ENCODE measurements at places on chromosomes 2 and 18.
A peak's percentile ranks its signal among the peaks of the same experiment; 100 is the strongest.

GRCh38 chr18:79400091-79400590 lies 4.4 kb downstream of the NFATC1 start:
- peak overlapping the region; percentile 67 for H3K4me3 ChIP-seq
- DNase-seq = no peak
- H3K4me1 ChIP-seq = peaks cover 7% of the 10 kb centered on the region
- H3K27me3 ChIP-seq = peaks cover 31% of the 10 kb centered on the region
- no peaks in the 10 kb centered on the region for H3K36me3 ChIP-seq
- H3K27ac ChIP-seq = no peak overlapping the region

DNA sequence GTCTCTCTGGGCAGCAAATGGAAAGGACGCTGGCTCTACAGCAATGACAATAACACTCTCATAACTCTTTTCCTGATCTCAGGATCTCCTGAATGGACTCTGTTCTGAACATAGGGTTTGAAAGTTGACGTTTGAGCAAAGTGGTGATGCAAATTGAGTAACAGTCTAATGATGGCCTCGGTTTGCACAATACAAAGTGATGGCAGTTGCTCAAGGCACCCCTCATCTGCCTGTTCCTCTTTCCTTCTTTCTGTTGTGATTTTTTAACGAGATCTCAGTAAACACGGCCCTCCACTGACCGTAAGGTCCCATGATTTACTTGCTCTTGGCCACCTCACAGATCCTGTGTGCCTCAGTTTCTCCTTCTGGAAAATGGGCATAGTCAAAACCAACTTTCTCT lies 303.6 kb downstream of the SLC8A1 start:
- no peak for DNase-seq
- no peaks in the 10 kb centered on the region for H3K27me3 ChIP-seq
- peaks cover 2% of the 10 kb centered on the region for H3K4me1 ChIP-seq
- H3K27ac ChIP-seq = no peak overlapping the region
- no peaks in the 10 kb centered on the region for H3K36me3 ChIP-seq

DNA sequence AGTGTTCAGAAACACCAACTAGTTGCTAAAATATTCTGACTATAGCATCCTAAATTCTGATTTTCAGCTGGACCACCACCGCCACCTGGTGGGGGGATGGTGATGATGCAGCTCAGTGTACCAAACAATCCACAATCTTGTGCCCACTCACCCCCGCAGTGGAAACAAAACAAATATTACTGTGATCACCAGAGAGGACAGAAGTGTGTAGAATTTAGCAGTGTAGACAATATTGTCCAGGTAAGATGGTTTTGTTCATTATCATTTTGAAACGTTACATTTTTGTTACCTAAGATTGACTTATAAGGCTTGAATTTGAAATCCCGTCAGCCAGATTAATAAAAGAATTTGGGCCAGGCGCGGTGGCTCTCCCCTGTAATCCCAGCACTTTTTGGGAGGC lies 31.7 kb upstream of the UBXN4 start:
- H3K4me1 ChIP-seq = no peaks in the 10 kb centered on the region
- H3K27ac ChIP-seq = no peak overlapping the region
- no peak overlapping the region for H3K4me3 ChIP-seq

DNA sequence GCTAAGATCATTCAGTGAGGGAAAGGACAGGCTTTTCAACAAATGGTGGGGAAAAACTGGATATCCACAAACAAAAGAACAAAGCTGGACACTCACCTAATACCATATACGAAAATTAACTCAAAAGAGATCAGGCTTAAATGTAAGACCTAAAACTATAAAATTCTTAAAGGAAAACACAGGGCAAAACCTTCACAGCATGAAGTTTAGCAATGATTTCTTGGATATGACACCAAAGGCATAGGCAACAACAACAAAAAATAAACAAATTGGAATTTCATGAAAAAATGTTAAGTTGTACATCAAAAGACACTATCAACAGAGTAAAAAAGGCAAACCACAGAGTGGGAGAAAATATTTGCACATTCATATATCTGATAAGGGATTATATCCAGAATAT lies 28.3 kb downstream of the PIAS2 start:
- H3K27me3 ChIP-seq = no peaks in the 10 kb centered on the region
- H3K27ac ChIP-seq = no peak overlapping the region
- peaks cover 10% of the 10 kb centered on the region for H3K36me3 ChIP-seq

GRCh38 chr2:189018631-189019030 lies 44.5 kb downstream of the COL3A1 start:
- no peaks in the 10 kb centered on the region for H3K36me3 ChIP-seq
- H3K27ac ChIP-seq = no peak overlapping the region
- DNase-seq = no peak
- no peaks in the 10 kb centered on the region for H3K4me1 ChIP-seq
- H3K4me3 ChIP-seq = no peak overlapping the region

DNA sequence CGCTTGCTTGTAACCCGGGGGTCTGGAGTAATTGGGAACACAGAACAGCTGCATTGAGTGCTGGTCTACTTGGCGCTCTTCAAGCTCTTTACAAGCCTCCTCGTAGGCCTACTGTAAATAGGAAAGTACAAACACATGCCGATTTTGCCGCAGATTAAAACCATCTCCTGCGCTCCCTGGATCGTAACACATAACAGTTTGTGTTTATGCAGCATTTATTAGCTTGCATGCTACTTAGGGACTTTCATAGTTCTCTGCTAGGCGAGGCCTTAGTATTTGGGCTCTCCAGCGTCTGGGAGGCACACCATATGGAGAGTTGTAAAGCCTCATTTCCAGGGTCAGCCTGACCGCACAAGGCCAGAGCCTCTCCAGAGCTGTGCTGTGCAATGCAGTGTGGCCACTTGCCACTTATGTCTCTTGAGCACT lies 84.0 kb upstream of the HAAO start:
- no peak overlapping the region for H3K27ac ChIP-seq
- H3K4me1 ChIP-seq = no peaks in the 10 kb centered on the region
- no peaks in the 10 kb centered on the region for H3K36me3 ChIP-seq
- no peaks in the 10 kb centered on the region for H3K27me3 ChIP-seq
- no peak overlapping the region for H3K4me3 ChIP-seq

DNA sequence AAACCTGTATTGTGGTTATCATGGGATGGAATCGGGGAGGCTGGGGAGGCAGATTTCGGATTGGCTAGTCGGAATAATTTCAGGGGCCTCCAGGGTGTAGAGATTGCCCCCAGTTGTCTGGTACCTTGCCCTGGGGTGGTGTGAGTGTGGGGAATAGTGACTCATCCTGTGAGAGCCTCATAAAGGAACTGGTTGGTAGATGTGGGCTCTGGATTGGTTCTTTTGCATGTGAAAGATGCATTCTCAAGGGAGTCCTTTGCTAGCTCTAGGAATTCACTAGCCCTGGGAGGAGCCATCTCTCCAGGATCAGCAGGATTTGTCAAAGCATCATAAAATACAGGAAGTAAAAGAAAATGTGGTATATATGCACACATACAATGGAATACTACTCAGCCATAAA lies 331.6 kb downstream of the SETBP1 start:
- no peaks in the 10 kb centered on the region for H3K27me3 ChIP-seq
- no peak for DNase-seq
- H3K36me3 ChIP-seq = no peaks in the 10 kb centered on the region
- H3K4me1 ChIP-seq = peaks cover 2% of the 10 kb centered on the region
- no peak overlapping the region for H3K4me3 ChIP-seq

GRCh38 chr18:62339106-62339988 lies 14.2 kb downstream of the TNFRSF11A start:
- H3K27me3 ChIP-seq = no peaks in the 10 kb centered on the region
- H3K4me3 ChIP-seq = no peak overlapping the region
- no peak for DNase-seq
- H3K36me3 ChIP-seq = no peaks in the 10 kb centered on the region

GRCh38 chr18:79410171-79410641 lies 14.5 kb downstream of the NFATC1 start:
- H3K27me3 ChIP-seq = no peaks in the 10 kb centered on the region
- peaks cover 3% of the 10 kb centered on the region for H3K4me1 ChIP-seq
- H3K36me3 ChIP-seq = peaks cover 3% of the 10 kb centered on the region
- no peak for DNase-seq
- no peak overlapping the region for H3K27ac ChIP-seq

GRCh38 chr18:32549248-32550110 lies 78.8 kb upstream of the GAREM1 start:
- peaks cover 2% of the 10 kb centered on the region for H3K4me1 ChIP-seq
- no peaks in the 10 kb centered on the region for H3K36me3 ChIP-seq
- H3K27ac ChIP-seq = no peak overlapping the region

GRCh38 chr2:237073552-237073951 lies 12.1 kb upstream of the COPS8 start:
- H3K36me3 ChIP-seq = no peaks in the 10 kb centered on the region
- no peak overlapping the region for H3K4me3 ChIP-seq

- no peaks in the 10 kb centered on the region for H3K36me3 ChIP-seq
- no peaks in the 10 kb centered on the region for H3K4me1 ChIP-seq
- no peaks in the 10 kb centered on the region for H3K27me3 ChIP-seq
- H3K4me3 ChIP-seq = no peak overlapping the region
- no peak overlapping the region for H3K27ac ChIP-seq
These were observed 13.4 kb downstream of the UBXN2A start for GRCh38 chr2:23953625-23954024.

GRCh38 chr2:171470129-171470528 lies 36.1 kb downstream of the DCAF17 start:
- no peak overlapping the region for H3K27ac ChIP-seq
- DNase-seq = no peak
- H3K4me3 ChIP-seq = no peak overlapping the region
- no peaks in the 10 kb centered on the region for H3K36me3 ChIP-seq
- H3K4me1 ChIP-seq = no peaks in the 10 kb centered on the region

- no peaks in the 10 kb centered on the region for H3K27me3 ChIP-seq
- H3K4me3 ChIP-seq = no peak overlapping the region
- H3K4me1 ChIP-seq = peaks cover 4% of the 10 kb centered on the region
- H3K36me3 ChIP-seq = no peaks in the 10 kb centered on the region
- DNase-seq = no peak
- no peak overlapping the region for H3K27ac ChIP-seq
These were observed 15.5 kb downstream of the TBC1D8 start for GRCh38 chr2:101135412-101136296.

DNA sequence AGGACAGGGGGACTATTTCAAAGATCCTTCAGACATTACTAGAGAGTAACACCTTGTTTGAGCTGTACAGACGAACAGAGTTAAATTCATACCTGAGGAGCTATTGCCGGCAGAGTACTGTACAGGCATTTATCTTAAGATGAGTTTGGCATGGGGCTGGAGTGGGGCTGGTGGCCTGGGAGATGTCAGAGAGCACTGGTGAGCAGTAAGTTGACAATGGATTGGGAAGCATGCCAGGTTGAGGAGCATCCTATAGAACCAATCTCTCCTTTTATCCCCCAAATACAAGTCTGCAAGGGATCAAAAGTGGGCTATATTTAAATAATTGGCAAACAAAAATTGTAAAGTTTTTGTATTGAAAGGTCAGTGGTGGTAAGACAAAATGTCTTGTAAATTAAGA lies 58.6 kb downstream of the ADCYAP1 start:
- no peak overlapping the region for H3K27ac ChIP-seq
- H3K4me1 ChIP-seq = no peaks in the 10 kb centered on the region
- no peaks in the 10 kb centered on the region for H3K36me3 ChIP-seq

GRCh38 chr2:61266632-61267505 lies 104.9 kb downstream of the C2orf74 start:
- H3K4me1 ChIP-seq = no peaks in the 10 kb centered on the region
- no peak for DNase-seq
- H3K27ac ChIP-seq = no peak overlapping the region
- H3K27me3 ChIP-seq = no peaks in the 10 kb centered on the region

- H3K36me3 ChIP-seq = no peaks in the 10 kb centered on the region
- H3K27ac ChIP-seq = no peak overlapping the region
- H3K4me3 ChIP-seq = no peak overlapping the region
- no peaks in the 10 kb centered on the region for H3K27me3 ChIP-seq
- H3K4me1 ChIP-seq = no peaks in the 10 kb centered on the region
These were observed 266.5 kb downstream of the NEDD4L start for GRCh38 chr18:58310517-58310916.

GRCh38 chr18:38257661-38258060 lies 692.1 kb upstream of the CELF4 start:
- H3K4me1 ChIP-seq = no peaks in the 10 kb centered on the region
- no peak for DNase-seq
- no peaks in the 10 kb centered on the region for H3K27me3 ChIP-seq
- no peak overlapping the region for H3K27ac ChIP-seq
- H3K4me3 ChIP-seq = no peak overlapping the region

DNA sequence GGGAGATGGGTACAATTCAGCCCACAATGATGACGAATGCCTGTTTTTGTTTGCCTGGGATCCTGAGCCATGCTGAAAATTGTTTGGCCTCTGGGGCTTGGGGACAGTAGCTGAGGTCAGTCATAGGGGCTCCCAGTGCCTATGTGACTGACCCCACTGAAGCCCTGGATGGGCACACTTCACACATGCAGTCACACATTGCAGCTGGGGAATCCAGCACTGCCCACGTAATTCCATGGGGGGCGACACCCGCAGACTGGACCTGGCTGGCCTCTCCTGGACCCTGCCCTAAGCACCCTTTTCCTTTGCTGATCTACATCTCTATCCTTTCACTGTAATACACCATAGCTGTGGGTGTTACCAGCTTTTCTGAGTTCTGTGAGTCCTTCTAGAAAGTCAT lies 295.2 kb upstream of the HS6ST1 start:
- no peaks in the 10 kb centered on the region for H3K4me1 ChIP-seq
- H3K36me3 ChIP-seq = peaks cover 3% of the 10 kb centered on the region
- no peaks in the 10 kb centered on the region for H3K27me3 ChIP-seq
- DNase-seq = no peak
- H3K27ac ChIP-seq = no peak overlapping the region

DNA sequence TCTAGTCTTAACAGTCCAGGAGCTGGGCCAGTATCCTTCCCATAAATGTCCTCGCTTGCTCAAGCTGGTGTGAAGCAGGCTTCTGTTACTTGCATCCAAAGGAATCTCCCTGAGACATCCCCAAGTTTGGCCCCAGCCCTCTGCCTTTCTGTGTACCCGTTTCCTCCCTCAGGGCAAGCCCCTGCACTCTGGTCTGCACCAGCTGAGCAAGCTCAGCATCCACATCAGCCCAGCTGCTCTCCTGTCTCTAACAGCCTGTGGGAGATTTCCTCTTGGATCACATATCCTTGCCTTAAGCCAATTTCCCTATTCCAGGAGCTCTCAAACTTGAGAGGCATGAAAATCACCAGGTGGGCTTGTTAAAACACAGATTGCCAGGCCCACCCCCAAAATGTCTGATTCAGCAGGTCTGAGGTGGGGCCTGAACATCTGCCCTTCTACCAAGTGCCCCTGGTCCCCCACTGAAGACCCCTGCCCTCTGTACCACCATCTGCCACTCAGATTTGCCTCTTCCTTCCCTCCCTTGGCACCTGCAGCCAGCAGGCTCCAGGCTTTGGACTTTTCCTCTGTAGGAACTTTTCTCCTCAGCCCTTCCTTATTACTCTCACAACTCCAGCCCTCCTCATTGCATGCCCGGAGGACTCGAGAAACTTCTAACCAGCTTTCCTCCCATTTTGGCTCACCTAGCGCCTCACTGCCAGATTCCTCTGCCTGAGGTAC lies 32.1 kb downstream of the REEP1 start:
- H3K27ac ChIP-seq = no peak overlapping the region
- no peaks in the 10 kb centered on the region for H3K27me3 ChIP-seq
- H3K4me3 ChIP-seq = no peak overlapping the region
- no peaks in the 10 kb centered on the region for H3K4me1 ChIP-seq
- H3K36me3 ChIP-seq = no peaks in the 10 kb centered on the region
- DNase-seq = no peak
